ENCODE measurements at places on chromosomes 2 and 18.

GRCh38 chr2:85619617-85620016, 3.6 kb downstream of the USP39 start:
- no peak for DNase-seq

- DNase-seq: peak; percentile 85
These were observed 39.9 kb upstream of the SP3 start for GRCh38 chr2:174004905-174005605.

- no peak for DNase-seq
These were observed 12.4 kb downstream of the ZSCAN30 start for GRCh38 chr18:35277633-35278032.

DNA sequence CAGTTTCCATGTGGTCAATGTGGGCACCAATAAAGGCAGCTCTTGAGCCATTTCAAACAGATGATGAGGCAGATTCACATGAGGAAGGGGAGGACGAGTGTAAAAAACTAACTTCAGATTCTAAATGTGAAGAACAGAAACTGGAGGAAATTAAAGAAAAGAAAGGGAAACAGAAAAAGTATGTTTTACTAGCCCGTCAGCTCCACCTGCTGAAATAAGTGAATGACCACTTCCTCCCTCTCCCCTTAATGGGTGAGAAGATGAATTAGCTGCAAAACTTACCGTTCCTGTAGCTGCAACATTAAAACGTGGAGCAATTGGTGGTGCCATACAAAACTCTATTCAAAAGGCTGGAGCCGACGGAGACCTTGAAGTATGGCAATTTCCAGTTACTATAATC, 203.5 kb downstream of the UXS1 start:
- no peak for DNase-seq

- no peak for DNase-seq
These were observed 207.4 kb downstream of the TCF4 start for GRCh38 chr18:55380589-55380988.
